ENCODE measurements at places on chromosomes 16 and 17.

- no peak for DNase-seq
These were observed 123.0 kb upstream of the GNAO1 start for GRCh38 chr16:56068314-56068713.

DNA sequence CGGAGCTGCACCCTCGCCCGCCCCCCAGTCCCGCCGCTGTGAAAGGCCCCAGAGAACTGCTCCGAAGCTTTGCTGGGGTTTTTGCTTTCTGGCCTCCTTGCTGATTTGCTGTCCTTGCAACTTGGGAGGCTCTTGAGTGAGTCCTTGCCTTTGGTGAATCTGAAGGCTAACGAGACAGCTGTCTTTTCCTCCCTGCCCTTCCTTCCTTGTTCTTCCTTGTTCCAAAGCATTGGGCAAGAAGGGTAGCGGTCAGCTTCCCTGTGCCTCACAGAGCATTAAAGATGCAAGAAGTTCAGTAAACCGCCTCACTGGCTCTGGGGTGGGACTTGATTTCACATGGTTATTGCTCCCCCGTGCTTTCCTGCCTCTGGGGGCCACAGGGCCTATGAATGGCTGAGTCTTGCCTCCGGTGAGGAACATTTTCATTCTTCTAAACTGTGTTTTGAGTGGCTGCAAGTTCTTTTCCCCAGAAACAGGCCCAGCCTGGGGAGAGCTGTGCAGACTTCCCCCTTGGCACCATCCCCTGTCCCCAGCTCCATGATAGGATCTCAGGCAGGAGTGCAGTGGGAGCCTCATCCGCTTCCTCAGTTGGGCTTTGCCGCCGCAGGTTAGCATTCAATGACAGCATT lies 1.4 kb downstream of the YPEL2 start:
- no peak for DNase-seq

- DNase-seq: no peak
These were observed 28.1 kb downstream of the SERPINF1 start for GRCh38 chr17:1789936-1790335.

DNA sequence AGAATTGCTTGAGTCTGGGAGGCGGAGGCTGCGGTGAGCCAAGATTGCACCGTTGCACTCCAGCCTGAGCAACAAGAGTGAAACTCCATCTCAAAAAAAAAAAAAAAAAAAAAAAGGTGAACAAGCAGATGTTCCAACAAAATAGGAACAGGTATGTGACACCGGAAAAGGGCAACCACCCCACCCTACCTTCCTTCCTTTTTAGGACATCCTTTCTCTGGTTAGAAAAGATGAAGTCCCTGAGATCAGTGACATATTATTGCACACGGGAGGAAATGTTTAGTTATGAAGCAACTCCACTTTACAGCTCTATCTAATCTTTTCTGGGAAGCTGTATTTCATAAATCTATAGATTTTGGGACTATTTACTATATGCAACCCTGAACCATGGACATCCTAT lies 114.2 kb upstream of the MON1B start:
- DNase-seq: no peak
